ENCODE measurements at places on chromosomes 3 and 15.

DNA sequence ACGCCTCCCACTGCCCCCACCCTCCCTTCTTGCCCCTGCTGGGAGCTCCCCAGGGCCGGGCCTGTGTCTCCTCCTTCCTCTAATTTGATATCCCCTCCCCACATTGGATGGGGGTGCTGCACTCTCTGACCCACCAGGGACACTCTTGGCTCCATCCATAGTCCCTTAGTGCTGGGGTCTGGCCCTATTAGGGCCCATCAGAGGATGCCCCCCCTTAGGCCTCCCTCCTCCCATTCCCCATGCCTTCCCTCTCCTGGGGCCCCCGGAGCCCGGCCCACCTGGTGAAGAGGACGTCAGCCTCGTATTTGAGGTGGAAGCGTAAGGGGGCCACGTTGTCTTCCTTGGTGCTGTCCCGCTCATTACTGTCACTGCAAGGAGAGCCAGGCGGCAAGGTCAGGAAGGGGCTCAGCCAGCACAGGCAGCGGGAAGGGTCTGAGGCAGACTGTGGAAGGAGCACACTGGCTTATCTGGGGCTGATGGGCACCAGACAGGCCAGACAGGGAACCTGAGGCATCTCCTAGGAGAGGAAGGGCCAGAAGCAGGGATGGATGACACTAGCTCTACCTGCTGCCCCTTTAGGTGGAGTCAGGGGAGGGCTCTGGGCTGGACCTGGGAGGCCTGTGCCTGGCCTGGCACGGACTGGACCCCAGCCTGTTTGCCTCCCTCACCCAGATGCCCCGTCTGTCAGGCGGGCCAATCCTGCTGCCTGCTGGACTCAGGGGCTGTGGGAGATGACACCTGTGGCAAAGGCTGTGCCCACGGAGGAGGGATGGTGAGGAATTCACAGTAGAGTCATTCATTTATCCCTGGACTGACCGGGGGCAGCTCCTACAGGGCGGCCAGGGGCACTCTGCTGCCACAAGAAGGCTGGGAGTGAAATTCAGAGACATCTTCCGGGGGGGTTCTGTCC, 36.2 kb downstream of the FEM1B start:
- DNase-seq = no peak

GRCh38 chr3:189630767-189631372, 319 bp upstream of the TP63 start:
- DNase-seq = no peak

GRCh38 chr3:14283813-14284438, 105.3 kb downstream of the LSM3 start:
- no peak for DNase-seq

DNA sequence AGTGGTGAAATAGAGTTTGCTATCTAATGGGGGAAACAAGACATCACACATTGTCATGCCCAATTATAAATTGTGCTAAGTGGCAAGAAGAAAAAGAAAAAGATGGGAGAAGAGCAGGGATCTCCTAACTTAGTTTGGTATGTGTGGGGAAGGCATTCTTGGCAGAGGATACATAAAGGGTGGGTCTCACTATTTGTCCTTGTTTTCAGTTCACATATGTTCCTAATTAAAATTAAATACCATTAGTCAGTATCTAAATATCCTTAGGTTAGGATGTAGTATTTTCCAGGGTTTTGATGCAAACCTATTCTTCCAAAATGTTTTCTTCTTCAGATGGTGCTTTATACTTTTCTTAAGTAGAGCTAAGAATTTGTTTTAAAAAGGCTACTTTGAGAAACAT, 173.7 kb downstream of the B3GALNT1 start:
- DNase-seq = no peak

Data from Right ventricle myocardium superior (tissue), 1 donor.